ENCODE measurements at places on chromosomes 5 and 9. TPM values are rescaled to one million over a fixed set of nuclear protein-coding genes. Genes with fewer than 3 reads are reported as not detected.

DNA sequence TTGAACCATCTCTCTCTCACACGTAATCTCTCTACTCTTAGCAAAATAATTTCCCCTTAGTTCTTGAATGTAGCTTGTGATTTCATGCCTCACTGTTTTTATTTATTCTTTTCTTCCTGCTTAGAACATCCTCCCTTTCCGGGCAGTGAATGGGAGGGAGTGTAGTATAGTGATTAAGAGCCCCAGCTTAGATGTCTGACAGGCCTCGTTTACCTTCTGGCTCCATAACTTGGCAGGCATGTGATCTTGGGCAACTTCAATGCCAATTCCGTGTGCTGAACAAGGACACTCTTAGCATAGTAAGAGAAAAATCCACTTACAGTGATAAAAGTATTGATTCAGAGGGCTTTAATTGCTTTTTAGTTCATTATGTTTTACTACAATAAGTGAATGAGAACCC is 96.3 kb upstream of the TNPO1 start:
- no peaks in the 10 kb centered on the region for H3K36me3 ChIP-seq
- H3K4me3 ChIP-seq = no peak overlapping the region
- DNase-seq = no peak
- no peak overlapping the region for H3K27ac ChIP-seq

DNA sequence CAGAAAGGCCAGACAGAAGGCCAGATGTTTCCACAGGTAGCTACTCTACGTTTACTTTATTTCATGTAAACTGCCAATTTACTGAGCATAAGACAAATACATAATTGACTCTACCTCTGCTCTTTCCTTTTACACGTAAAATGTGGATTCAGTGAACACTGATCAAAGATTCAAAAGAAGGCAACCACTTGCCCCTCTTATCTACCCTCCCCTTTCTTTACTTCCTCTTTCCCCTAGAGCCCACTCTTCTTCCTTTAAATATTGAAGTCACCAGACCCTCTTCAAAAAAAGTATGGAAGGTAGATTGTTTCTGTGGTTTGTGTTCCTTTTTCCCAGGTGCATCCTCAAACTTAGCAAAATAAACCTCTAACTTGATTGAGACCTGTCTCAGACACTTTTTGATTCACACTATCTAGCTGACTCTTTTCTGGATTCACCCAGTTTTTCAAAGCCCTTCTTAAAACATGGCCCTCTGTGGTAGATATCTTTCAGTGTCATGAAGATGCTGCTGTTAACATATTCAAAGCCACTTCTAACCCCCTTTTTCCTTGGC is 6.7 kb downstream of the FAM114A2 start:
- H3K4me3 ChIP-seq = no peak overlapping the region
- DNase-seq = no peak
- no peak overlapping the region for H3K27ac ChIP-seq
- H3K27me3 ChIP-seq = no peaks in the 10 kb centered on the region
- peaks cover under 1% of the 10 kb centered on the region for H3K4me1 ChIP-seq

DNA sequence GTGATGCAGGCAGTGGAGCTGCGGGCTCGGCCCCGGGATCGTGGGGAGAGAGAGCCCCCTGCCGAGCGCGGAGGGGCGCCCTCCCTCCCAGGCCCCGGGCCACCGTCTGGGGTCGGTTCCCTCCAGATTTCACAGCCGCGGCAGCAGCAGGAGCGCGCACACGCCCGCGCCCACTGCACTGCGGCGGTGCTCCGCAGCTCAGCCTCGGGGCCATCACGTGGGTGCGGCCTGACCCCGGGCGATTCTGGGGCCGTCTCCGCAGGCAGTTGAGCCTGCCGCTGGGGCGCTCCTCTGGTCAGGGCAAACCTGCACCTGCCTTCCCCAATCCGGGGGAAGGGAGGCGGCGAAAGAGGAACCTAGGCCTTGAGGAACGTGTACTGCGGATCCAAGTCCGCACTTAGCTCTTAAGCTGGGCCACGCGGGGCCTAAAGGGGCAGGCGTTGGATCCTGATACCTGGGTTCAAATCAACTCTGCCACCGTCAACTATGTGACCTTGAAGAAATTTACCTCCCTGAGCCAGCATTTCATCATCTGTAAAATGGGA is 9.4 kb upstream of the DELE1 start:
- H3K27ac ChIP-seq = no peak overlapping the region
- peak; percentile 89 for DNase-seq
- peaks cover 11% of the 10 kb centered on the region for H3K4me1 ChIP-seq
- no peaks in the 10 kb centered on the region for H3K27me3 ChIP-seq
- H3K4me3 ChIP-seq = no peak overlapping the region

GRCh38 chr5:138330813-138331448 is 673 bp downstream of the CDC25C start:
- no peaks in the 10 kb centered on the region for H3K36me3 ChIP-seq
- H3K4me1 ChIP-seq = peaks cover 19% of the 10 kb centered on the region
- no peak for DNase-seq
- H3K27ac ChIP-seq = no peak overlapping the region
- H3K4me3 ChIP-seq = peak overlapping the region; percentile 60

DNA sequence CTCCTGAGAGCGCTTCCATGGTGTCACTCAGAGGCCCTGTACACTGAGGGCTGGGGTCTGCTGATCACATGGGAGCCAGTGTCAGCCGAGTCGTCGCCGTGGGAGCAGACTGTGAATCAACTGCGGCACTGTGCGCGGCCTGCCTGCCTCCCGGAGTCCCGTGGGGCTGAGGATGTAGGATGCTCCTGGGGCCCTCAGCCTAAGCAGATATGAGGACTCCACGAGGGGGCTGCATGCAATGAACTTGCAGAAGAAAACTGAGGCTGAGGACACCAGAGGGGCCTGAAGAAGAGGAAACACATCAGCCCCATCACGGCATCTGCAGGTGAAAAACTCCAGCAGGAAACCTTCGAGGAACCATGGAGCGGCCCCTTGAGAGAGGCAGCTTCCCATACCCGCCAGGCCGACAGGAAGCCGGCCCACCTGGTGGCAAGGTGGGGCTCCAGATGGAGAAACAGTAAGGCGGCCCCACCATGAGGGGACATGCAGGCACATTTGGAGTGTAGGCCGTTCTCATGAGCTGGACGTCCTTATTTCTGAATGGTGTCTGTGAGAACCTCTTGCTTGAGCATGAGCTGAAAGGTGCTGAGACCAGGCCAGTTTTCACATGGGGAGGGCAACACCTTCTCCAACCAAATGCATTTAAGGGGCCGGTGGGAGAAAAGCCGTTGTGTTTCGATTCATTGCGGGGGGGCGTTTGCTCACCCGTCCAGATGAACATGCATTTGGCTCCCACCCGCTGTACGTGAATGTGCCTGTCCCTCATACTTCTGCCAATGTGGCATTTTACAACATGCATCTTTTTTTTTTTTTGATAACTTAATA is 35.2 kb upstream of the ADAMTS2 start:
- H3K27ac ChIP-seq = no peak overlapping the region
- DNase-seq = no peak
- H3K4me3 ChIP-seq = no peak overlapping the region
- no peaks in the 10 kb centered on the region for H3K27me3 ChIP-seq
- H3K4me1 ChIP-seq = no peaks in the 10 kb centered on the region

DNA sequence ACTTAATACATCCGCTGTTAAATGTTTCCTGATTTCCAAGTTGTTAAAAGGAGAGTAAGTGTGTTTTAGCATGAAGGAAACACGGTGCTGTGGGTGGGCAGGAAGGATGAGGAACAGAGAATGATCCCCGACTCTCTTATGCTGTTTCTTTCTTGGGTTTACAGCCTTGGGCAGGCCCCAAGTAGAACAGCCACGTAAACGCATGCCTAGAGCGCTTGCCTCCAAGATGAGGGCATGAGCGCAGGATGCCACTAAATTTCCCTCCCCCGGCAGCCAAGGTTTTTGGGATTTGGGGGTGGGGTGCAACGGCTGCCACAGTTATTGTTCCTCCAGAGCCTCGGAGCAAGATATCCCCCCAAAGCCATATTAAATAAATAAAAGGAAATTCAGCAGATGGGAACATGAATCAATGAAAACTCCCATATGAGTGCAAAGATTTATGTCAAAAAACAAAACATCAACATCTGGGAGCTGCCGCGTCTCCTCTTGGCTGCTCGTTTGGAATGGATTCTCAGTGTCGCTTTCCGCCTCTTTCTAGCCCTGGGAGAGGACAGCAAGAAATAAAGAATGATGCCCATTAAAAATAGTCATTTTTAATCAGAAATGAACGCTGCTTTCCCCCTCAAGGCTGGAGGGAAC is 10.0 kb upstream of the DELE1 start:
- DNase-seq = no peak
- H3K36me3 ChIP-seq = no peaks in the 10 kb centered on the region
- H3K27ac ChIP-seq = no peak overlapping the region
- no peaks in the 10 kb centered on the region for H3K27me3 ChIP-seq

- no peaks in the 10 kb centered on the region for H3K36me3 ChIP-seq
- H3K27ac ChIP-seq = peak overlapping the region; percentile 88
- H3K4me1 ChIP-seq = peaks cover 58% of the 10 kb centered on the region
- H3K4me3 ChIP-seq = no peak overlapping the region
- DNase-seq = peak; percentile 66
- no peaks in the 10 kb centered on the region for H3K27me3 ChIP-seq
These were observed 19.4 kb upstream of the NOTCH1 start for GRCh38 chr9:136565086-136565714.

The DELE1 gene
- total RNA-seq = 92.1 TPM

DNA sequence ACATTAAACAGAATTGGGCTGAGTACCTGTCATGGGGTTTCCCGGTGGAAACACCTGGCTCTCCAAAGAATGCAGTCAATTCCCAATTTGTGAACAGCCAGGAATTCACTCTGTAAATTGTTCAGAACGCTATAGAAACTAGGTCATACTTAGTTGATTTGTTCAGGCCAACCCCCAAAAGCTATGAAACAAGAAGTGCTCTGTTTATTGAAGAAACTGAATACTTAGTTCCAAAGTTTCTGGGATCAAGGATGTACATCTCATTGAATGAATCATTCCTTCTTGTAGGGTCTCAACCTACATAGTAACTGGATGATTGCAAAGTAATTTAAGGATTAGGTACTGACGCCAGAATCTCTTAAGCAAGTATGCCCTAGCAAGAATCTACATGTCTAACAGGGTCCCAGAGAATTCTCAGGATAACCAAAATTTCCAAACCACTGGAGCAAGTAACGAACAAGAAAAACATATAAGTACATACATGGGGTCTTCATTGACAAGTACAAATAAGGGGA is 659 bp upstream of the TUSC1 start:
- no peaks in the 10 kb centered on the region for H3K36me3 ChIP-seq
- peak overlapping the region; percentile 96 for H3K27ac ChIP-seq

DNA sequence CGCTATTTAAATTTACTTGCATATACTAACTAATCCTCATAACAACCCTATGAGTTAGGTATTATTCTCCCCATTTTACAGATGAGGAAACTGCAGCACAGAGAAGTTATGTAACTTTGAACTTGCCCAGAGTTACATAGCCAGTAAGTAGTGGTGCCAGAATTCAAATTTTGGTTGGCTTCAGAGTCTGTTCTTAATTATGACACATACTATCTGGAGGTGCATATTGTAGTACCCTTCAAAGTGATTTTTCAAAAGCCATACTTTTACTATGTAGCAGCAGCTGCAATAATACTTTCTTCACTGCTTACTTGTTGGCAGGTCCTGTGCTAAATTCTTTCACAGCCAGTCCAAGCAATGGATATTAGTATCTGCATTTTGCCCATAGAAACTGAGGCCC is 16.4 kb downstream of the MAN2A1 start:
- H3K36me3 ChIP-seq = no peaks in the 10 kb centered on the region
- H3K27ac ChIP-seq = no peak overlapping the region
- DNase-seq = no peak

The ENTREP1 gene
- total RNA-seq = 28.6 TPM

The PPP2R2B gene
- 1.4 TPM for total RNA-seq

DNA sequence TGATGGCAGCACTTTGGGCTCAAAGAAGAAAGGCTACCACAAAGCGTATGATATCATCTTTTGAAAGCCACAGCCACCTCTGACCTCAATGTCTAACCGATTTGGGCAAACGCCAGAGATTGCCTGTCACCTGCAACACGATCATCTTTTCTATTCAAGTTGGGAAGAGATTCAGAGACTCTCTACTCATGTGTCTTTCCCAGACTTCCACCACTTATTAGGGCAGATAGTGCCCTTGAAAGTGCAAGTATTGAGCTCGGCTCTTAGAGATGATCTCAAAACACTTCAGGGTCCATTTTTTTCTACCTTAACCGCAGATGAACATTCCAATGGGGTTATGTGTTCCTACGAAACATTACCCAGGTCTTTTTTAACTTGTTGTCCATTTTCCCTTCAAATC is 213.7 kb downstream of the DRD1 start:
- H3K4me1 ChIP-seq = no peaks in the 10 kb centered on the region
- no peak overlapping the region for H3K4me3 ChIP-seq
- no peak for DNase-seq
- no peaks in the 10 kb centered on the region for H3K27me3 ChIP-seq
- no peaks in the 10 kb centered on the region for H3K36me3 ChIP-seq

The PAEP gene
- 6.3 TPM for total RNA-seq

DNA sequence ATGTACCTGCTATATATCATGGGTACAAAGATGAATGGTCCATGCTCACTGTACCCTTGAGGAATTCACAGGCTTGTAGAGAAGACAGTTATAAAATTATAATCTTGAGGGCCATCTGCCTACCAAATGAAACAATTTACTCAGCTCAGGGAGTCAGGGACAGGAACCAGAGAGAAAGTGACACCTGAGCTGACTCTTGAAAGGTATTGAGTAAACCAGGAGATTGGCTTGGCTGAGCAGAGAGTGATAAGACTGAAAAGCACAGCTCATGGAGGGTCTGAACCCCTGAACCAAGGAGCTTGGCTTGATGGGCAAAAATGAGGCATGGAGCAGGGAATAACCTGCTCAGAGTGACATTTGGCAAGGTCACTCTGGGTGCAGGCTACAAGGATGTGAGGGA is 147.3 kb downstream of the FAM114A2 start:
- no peak overlapping the region for H3K27ac ChIP-seq
- no peak for DNase-seq
- H3K36me3 ChIP-seq = no peaks in the 10 kb centered on the region
- H3K4me1 ChIP-seq = no peaks in the 10 kb centered on the region

The PCDHGB7 gene
- 7.0 TPM for total RNA-seq

The PCDHGB4 gene
- 6.5 TPM for total RNA-seq

DNA sequence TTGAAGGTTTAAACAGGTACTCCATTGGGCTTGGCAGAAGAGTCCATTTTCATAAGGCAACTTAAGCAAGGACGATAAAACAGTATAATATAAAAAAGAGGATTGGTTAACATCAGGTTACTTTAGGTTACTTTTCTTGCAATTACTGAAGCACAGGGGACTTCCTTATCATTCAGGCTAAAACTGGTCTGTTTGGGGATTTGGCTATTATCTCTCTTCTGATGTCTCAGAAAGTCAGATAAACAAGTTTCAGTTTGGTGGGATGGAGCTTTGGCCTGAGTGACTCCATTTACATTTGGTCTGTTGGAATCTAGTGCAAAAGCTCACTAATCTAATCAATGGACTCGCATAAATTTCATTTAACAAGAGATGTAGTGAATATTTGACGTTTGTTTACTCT is 8.0 kb downstream of the GAPT start:
- peak overlapping the region; percentile 58 for H3K27ac ChIP-seq
- no peak overlapping the region for H3K4me3 ChIP-seq
- H3K4me1 ChIP-seq = no peaks in the 10 kb centered on the region
- no peak for DNase-seq
